ENCODE measurements at places on chromosomes 12 and 14.

DNA sequence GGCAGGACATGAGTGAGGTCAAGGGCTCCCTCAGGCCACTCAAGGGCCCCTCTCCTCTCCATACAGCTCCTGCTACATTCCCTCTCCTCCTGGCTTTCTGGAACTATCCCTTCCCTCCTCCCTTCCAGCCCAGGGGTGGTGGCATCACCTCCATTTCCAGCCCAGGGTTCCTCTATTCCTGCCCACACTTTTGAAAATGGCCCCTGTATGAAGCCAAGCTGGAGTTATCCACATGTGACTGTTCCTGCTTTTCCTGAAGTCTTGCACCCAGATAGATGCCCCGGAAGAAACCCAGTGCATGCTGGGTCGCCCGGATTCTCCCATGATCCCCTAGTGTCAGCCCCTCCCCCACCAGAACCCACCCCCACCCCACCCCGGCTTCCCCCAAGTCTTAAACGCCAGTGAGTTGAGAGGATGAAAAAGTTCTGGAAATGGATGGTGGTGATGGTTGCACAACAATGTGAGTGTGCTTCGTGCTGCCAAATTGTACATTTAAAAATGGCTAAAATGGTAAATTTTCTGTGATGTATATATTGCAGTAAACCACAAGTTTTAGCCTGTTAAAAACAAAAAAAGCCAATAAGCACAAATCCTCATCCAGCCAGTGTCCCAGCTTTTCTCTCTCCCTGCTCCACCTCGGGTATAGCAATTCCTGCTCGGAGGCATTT is 136.9 kb downstream of the SCARB1 start:
- DNase-seq = no peak

GRCh38 chr14:35988972-35989690 is 163.0 kb downstream of the BRMS1L start:
- no peak for DNase-seq

DNA sequence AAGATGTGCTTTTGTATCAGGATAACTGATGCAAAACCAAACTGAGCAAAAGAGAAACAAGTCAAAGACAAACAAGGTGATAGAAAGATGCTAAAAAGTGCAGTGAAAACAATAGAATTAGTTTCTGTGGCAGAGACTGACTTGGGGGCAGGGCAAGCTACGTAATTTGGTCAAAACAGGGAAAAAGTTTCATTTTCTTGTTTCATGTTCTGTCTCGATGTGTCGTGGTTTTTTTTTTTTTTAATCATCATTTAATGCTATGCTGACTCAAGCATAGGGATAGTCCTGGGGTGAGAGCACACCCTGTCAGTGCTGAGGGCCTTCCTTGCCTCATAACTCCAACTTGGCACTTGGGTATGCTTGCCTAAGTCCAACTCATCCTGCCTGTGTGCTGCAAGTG is 144.1 kb upstream of the PTPRQ start:
- no peak for DNase-seq

DNA sequence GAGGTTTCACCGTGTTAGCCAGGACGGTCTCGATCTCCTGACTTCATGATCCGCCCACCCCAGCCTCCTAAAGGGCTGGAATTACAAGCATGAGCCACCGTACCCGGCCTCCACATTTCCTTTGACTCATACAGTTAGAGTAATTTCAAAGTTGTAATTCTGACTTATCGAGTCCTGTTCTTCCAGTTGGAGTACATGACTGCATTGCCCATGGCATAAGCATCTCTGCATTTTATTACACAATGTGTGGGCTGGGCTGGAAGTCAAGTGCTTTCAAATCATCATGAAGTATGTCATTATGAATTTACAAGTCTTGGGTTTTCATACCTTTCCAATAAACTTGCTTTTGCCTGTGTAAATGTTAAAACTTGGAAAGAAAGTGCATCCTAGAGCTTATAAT is 1295.7 kb upstream of the FLRT2 start:
- DNase-seq = no peak

DNA sequence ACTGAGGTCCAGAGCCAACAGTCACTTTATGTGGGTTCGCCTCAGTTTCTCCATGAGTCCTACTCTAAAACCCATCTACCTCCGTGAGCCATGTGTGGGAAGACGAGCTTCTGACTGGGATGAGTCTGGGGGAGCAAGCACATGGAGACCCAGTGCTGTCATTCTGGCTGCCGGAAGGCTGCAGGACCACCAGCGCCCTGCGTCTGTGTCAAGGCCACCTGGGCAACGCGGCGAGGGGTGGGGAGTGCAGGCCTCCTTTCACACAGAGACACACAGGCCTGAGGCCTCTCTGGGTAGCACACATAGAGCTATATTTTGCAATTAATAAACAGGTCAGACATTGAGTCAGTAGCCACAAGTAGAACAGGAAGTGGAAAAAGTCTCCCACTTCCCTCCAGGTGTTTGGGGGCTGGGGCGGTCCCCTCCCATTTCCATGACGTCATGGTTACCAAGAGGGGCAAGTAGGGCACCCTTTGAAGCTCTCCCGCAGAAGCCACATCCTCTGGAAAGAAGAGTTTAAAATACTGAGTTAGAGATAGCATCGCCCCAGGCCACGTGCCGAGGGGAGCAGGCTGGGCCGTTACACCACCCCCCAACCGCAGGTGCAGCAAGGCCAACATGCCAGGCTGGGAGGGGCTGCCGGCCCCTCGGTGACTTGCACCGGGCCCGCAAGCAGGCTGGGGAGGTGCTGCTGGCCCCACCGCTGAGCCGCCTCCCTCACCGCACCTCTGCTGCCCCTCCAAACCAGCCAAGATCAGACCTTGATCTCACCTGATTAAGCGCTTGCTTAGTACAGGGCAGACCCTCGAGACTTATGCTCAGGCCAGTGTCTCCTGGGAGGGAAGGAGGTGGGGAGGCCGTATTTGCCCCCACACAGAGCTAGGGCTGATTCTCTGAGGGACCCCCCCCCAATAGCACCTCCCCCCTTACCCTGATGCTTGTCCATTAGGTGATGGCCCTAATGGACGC is 32.7 kb downstream of the DAD1 start:
- peak; percentile 96 for DNase-seq

DNA sequence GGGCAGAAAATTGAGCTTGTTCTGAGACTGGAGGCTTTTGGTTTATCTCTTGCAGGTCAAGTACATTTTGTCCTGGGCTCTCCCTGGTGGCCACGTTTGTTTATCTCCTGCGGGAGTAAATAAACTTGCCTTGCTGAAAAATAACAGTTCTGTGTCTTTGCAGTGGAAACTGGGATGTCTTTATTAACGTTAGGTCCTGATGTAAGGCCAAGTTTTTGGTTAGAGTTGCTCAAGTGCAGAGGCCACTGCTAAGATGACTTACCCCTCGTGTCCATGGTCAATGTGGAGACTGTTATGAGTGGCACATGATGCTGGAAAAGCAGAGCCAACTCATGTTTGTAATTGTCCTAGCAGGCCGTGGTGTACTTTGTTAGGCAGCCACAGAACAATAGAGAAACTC is 3.8 kb downstream of the PTPN11 start:
- no peak for DNase-seq

GRCh38 chr12:93657071-93657470 is 20.1 kb upstream of the CRADD start:
- DNase-seq = no peak
